ENCODE measurements at places on chromosomes 12 and 14.

- DNase-seq = no peak
Measured at GRCh38 chr12:1216560-1216959, 225.5 kb downstream of the ERC1 start.

DNA sequence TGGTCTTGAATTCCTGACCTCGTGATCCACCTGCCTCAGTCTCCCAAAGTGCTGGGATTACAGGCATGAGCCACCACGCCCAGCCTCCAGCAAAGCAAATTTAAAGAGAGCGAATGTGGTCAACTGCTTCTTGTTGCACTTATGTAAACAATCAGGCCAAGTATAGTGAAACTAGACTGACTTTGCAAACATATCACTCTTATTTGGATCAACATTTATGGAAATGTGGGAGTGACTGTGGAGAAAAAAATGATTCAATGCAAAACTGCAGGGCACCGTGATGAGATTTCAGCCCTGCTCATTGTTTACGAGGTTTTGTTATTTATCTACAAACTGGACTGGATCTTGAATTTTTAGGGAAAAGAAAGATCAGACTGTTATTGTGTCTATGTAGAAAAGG is 28.1 kb downstream of the TMEM121 start:
- no peak for DNase-seq

DNA sequence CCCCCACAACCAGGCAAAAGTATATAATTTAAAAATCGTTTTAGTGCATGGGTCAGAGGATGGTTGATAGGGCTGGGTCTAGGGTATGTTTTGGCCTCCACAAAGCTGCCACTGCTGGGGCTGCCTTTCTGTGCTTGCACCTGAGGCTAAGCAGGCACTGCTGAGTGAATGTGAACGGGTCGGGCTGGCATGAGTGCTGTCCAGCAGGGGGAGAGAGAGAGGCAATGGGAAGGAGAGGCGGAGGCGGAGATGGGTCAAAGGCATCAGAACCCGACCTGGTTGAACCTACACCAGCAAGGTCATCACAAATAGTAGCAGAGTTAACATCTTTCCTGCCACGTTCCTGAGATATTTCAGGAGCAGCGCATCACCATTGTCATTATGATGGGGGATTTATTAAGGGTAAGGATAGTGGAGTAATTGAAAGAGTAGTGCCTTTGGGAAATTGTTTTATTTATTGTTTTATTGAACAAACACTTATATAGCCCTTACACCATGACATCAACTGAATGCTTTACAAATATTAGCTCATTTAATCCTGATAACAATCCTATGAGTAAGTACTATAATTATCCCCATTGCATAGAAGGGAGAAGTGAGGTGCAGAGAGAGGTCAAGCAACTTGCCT is 5.8 kb upstream of the NRXN3 start:
- DNase-seq = no peak

- DNase-seq = no peak
Measured at GRCh38 chr12:94777936-94778335, 127.6 kb upstream of the TMCC3 start.

GRCh38 chr12:110597885-110598284 is 14.8 kb upstream of the PPTC7 start:
- no peak for DNase-seq

Measured in activated CD8-positive, alpha-beta memory T cell treated with anti-CD3 and anti-CD28 coated beads for 48 hours (primary cell).